Activated T-cell treated with anti-CD3 and anti-CD28 coated beads, Interleukin-2, amount 50 U/mL, for 1 hour (primary cell): ENCODE measurements at places on chromosomes 6 and 20.
A peak's percentile ranks its signal among the peaks of the same experiment; 100 is the strongest.

DNA sequence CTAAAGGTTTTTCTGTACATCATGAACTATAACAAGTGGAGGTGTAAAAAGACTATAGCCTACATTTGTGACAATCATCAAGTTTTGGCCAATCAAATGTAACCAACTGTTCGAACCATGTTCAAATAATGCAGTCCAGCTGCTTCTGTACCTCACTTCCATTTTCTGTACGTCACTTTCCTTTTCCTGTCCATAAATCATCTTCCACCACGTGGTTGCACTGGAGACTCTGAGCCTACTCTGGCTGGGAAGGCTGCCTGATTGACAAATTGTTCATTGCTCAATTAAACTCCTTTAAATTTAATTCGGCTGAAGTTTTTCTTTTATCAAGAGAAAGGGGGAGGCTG is 270.4 kb upstream of the JARID2 start:
- DNase-seq: no peak

DNA sequence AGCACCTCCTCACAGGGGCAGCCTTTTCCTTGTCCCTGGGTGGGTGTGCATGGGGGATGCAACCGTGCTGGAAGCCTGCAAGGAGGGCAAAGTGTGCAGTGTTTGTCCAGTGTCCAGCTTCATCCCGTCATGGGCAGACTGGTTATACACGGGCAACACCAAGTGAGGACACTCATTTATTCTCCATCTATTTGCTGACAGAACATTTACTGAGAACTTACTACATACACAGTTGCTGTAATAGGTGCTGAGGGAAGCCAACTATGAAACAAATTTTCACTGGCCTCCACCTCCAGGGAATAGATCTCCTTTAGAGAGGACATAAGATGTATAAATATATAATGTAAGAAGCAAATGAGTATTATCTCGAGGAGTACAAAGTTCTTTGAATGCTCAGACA is 136.7 kb downstream of the LRFN2 start:
- DNase-seq: no peak

DNA sequence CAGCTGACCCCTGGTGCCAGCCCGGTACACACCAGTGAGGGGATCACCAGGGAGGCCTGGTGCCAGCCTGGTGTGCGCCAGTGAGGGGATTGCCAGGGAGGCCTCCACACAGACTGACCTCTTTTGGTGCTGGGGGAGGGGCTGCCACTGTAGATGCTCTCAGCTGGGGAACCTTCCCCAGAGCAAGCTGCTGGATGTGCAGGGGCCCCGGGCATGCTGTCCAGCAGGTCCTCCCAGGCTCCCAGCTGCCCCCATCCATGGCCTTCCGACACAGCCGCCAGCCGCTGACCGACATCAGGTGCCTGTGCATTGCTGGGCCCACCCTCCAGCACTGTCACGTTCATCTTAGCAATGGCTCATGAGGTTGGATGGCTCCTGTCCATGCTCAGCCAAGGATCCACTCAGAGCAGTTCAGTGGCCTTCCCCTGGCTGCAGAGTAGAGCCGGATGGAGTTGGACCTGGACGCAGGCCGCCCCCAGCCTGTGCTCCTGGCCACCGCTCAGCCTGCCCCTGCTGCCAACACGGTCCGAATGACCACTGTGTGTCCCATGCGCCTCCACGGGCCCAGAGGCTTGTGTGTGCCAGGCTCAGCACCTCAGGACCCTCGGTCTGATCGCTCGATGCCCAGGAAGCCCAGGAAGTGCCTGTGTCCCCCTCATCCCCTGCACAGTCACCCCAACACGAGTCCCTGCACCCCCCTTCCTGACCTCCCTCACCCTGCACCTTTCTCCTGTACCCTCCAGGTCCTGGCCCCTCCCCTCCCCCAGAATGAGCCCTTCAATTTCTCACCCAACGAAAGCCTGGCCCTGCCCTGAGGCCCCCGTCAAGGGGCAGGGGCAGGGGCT is 95.7 kb downstream of the YTHDF1 start:
- no peak for DNase-seq

- no peak for DNase-seq
Observed at GRCh38 chr6:167643223-167643622, 183.5 kb upstream of the AFDN start.

DNA sequence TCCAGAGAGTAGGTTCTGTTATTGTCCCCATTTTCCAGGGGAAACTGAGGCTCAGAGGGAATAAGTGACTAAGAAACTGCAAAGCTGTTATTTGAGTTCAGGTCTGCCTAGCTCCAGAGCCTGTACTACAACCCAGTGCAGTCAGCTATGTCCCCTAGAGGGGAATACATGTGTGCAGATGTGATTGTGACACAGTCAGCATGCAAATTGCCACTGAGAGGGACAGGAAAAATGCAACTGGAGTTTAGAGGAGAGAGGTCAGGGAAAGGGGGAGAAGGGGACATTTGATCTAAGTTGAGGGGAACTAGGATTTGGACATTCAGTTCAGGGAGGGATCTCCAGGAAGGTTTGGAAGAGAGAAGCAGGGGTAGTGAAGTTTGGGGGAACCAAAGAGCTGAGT is 38.6 kb upstream of the EPB41L1 start:
- no peak for DNase-seq

DNA sequence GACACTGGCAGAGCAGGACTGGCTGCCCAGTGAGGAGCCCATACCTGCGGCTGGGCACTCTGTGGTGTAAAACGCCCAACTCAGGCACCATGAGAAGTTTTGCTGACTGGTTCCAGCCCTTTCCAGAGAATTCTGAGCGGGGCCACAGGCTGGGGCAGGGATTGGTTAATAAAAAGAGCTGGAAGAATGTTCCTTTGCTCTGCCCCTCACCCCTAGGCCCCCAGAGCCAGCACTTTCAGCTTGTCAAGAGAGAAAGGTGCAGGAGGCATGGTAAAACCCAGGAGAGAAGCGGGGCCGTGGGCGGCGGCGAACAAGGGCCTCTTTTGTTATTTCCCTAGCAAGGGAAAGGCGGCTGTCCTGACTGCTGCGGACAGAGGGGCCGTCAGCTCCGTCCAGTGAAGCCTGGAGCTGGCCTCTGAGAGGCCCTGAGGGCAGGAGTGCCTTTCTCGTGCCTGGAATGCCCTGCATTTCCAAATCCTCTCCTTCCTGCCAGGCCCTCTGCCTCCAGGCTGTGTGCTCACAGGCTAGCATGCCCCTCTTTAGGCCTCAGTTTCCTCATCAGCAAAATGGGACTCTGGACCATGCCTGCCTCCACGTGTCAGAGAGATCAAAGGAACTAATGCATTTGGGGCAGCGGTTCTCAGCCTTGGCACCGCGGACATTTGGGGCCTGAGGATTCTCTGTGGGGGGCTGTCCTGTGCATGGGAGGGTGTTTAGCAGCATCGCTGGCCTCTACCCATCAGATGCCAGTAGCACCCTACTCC is 12.9 kb downstream of the SLC13A3 start:
- no peak for DNase-seq

GRCh38 chr6:170314983-170315382 is 8.4 kb downstream of the FAM120B start:
- DNase-seq: no peak

DNA sequence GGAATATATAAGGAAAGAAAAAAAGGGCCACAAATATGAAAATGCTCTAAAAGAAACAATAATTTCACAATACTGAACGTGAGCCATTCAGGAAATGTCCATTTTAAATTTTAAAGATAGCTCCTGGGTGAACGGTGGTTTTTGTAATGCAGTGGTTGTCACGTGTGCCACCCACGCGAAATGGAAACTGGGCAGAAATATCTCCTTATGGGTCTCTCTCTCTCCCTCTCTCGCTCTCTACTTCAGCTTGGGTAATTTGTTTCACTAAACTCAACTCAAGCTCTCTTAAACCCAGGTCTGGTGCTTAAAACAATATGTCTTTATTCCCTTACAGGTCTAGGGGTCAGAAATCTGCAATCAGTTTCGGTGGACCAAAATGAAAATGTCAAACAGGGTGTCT is 150.8 kb downstream of the OR2B2 start:
- DNase-seq: peak; percentile 35

DNA sequence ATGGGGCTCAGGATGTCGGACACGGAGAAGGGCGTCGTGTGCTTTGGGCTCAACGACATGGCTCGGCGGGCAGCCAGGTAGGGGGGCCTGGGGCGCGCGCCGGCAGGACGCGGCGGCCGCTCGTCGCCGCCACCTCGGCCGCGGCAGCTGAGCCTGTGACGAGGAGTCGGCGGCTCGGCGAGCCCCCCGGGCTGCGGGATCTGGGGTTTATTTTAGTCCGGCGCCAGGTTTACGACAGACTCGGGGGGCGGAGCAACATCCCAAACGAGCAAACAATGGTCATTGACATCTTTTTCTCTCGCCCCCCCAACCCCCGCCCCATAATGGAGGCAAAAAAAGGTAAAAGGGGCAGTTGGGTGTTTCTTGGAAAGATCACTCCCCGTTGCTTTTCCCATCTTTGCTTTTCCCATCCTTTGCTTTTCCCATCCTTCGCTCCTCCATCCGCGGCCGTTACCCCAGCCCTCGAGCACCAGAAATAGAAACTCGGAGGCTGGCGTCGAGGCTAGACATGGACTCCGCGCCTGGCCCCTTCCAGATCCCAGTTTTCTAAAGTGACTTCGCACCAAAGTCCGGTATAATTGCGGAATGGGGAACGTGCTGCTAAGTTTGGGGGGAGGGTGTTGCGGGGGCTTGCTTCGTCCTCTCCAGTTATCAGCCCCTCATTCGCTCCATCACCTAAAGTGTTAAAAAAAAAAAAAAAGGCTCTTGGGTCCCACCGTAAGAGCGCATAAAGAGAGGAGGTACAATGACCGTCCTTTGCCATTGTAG is at the start of gene NKX2-4:
NKX2-4 (minus strand) TSS at position 186 of the 768 bp plus-strand sequence; CDS start at position 59, 127 bp downstream.
- no peak for DNase-seq

GRCh38 chr20:9082741-9083140 is 13.9 kb downstream of the PLCB4 start:
- no peak for DNase-seq

DNA sequence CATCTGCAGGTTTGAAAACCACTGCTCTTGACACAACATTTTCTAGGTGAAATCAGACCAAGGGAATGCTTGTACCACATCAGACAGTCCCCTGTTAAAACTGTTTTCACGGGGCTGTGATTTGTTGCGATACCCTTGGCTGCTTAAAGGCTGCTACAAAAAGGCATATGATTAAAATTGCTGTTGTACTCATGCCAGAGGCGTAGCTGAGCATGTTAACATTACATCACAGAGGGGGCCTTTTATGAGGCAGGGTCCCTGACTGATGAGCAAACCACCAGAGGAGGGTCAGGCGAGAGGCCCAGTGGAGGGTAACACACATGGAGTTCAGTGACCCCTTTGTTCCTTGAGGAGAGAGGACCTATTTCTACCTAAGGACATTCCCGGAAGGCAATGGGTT is 70.4 kb upstream of the CDYL start:
- DNase-seq: no peak

DNA sequence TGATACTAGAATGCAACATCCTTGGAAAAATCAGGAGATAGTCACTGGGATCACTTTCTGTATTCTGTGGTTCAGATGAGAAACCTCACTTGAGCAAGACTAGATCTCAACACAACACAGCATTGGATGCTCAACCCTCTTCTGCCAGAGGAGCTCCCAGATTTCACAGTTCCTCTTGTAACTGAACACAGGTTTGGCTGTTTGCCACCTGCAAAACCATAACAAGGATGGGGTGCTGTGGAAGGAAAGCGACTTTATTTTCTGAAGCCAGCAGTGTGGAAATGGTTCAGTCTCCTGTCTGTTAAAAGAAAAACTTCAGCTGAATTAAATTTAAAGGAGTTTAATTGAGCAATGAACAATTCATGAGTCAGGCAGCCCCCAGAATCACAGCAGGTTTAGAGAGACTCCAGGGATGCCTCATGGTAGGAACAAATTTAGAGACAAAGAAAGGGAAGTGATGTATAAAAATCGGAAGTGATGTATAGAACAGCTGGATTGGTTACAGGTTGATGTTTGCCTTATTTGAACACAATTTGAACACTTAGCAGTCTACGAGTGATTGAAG is 149.9 kb upstream of the UST start:
- no peak for DNase-seq

DNA sequence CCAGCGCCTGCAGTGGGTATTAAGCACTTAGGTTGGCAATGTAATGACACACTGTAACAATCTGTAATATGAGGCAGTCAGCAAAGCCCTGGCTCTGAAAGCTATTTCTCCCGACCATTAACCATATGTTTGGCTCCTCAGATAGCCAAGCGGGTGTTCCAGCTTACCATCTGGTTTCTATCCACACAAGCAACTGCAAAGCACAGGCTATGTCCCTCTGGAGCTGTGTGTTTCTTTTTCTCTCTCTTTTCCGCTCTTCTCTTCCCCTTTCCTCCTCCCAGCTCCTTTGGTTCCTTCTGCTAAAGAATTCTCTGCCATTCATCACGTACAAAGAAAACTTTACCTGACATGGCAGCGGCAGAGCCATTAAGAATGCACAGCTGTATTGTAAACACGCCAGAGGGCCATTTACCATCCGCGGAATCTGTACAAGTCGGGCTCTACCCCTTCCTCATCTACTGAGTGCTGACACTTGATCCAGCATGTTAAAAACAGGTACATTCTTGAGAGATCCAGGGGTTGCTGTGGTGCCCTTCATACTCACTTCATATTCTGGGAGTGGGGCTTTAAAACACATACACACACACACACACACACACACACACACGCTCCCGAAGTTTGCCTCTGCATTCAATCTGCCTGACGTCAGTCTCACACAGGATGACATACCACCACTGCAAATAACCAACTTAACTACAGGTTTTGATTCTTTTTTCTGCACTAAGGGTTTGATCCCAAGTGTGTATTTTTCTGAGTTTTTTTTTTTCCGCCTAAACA is 77.2 kb downstream of the BACH2 start:
- no peak for DNase-seq

DNA sequence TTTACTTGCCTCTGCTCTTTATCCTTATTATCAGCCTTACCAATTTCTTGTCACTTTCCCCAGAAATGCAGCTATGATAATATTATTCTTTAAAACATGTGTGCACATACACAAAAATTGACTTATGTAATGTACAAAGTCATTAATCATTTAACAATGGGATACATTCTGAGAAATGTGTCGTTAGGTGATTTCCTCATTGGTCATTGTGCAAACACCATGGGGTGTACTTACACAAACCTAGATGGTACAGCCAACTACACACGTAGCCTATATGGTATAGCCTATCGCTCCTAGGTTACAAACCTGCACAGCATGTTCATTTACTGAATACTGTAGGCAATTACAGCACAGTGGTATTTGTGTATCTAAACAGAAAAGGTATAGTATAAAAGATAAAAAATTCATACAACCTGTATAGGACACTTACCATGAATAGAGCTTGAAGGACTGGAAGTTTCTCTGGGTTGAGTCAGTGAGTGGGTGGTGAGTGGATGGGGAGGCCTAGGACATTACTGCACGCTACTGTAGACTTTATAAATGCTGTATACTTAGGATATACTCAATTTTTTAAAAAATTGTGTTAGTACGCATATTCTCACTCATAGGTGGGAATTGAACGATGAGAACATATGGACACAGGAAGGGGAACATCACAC is 56.9 kb downstream of the HIVEP1 start:
- DNase-seq: no peak
